Muscle of leg (tissue), 16 donors: ENCODE measurements at places on chromosomes 2 and 18. TPM values are rescaled to one million over a fixed set of nuclear protein-coding genes. Genes with fewer than 3 reads are reported as not detected.

Gene DUSP11
- total RNA-seq: 18.6 TPM

Gene TFPI
- total RNA-seq: 46.9 TPM

Gene LOXHD1
- total RNA-seq: 1.3 TPM

Gene RBMS1
- total RNA-seq: 51.9 TPM

Gene FRZB
- 19.2 TPM for total RNA-seq

Gene TANC1
- total RNA-seq: 14.3 TPM

Gene NPHP1
- total RNA-seq: 6.9 TPM

Gene CRYBA2
- not detected for total RNA-seq

Gene SP9
- total RNA-seq: 0.13 TPM
